Stimulated activated CD8-positive, alpha-beta memory T cell treated with anti-CD3 and anti-CD28 coated beads, Interleukin-2, amount 100 ng/mL, for 1 hour (primary cell): ENCODE measurements at places on chromosomes 13 and 19.

DNA sequence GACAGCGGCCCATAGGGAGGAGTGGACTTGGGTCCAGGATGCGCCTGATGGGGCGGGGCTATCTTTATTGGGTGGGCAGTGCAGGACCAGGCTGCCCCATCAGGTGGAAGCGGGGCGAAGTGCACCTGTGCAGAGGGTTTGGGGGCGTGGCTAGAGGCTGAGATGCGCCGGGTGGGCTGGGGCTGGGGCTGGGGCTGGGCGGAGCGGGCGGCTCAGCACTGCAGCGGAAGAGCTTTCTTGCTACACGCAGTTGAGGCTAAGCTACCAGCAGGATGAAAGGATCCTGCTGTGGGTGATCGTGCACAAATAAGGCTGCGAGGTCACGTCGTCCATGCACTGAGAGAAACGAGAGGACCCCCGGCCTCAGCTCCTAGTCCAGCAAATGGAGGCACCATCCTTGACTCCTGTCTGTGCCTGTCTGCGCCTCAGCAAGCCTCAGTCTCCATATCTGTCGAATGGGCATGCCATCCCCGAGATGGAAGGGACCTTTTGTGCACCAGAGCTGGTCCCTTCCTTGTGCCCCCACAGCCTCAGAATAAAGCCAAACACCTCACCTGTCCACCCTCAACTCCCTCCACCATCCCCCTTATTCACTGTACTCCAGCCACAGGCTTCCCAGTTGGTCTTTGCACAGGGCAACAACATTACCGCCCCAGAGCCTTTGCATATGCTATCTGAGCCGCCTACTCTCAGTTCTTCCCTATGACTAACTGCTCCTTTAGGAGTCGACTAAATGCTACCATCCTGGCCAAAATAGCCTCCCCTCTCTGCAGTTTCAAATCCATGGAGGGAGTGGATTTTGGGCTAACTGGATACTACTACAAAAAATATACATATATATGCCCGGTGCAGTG is 21.0 kb upstream of the HOMER3 start:
- DNase-seq = no peak

DNA sequence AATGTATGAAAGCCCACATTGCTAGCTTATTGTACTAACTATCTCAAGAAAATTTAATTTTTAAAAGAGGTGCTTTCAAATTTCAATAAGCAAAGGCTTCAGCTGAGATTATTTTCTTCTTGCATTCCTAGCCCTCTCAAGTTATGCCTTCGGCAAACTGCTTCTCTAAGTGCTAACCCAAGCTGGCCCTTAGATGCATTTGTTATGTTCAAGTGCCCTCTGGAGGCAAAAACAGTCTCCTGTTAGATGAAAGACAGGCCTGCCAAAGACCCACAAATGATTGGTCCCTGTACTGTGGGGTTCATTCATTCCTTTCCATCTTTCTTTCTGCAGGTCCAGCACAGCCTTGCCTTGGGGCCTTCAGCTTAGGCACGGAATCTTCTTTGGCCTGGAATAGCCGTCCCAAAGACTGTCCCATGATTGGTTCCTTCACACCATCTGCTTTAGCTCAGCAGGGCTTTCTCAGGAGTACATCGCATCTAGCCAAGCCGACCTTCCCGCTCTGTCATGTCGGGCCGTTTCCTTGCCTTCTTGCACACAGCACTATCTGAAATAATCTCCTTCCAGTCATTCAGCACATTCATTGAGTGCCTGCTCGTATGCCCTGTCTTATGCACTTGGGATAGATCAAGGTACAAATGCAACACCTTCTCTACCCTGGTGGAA is 26.4 kb upstream of the TPTE2 start:
- DNase-seq = no peak

DNA sequence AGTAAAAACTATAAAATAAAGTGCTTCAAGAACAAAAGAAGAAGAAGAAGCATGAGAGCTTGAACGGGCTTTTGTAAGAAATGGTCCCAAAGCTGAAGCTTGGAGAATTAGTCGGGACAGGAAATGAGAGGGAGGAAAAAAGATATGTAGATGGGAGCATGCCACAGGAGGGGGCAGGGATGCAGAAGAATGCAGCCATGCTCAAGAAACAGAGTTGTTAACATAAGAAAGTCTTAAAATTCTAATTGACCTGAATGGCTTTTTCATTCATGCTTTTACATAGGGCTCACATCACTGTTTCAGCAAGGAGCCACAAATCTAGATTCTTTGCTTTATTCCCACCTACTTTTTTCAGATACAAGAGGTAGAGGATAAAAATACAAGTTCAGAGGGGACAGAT is 27.7 kb upstream of the NBEA start:
- DNase-seq = no peak

DNA sequence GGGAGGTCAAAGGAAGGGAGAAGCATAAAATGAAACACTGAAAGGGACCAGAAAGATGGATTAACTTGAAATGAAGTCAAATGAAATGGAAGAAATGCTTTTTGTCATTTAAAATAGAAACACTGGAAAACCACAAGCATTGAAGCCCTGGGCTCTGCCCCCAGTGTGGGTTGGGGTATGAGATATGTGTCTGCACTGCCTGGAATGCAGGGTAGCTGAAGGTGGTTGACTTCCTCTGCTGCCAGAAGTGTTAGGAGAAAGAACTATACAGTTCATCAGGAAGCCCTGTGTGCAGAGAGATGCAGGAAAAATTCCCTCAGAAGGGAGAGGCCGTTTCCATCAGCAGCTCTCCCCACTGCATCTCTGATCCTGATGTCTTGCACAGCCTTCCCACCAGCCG is 69.2 kb downstream of the DHRS12 start:
- DNase-seq = no peak

- no peak for DNase-seq
Observed at GRCh38 chr19:16142032-16142580, 1.4 kb upstream of the HSH2D start.

- no peak for DNase-seq
Observed at GRCh38 chr19:14476673-14477401, 1.7 kb upstream of the PTGER1 start.

- no peak for DNase-seq
Observed at GRCh38 chr19:46035986-46036743, 4.6 kb downstream of the IGFL4 start.

- DNase-seq = no peak
Observed at GRCh38 chr19:49165865-49166301, 8.3 kb downstream of the TRPM4 start.

DNA sequence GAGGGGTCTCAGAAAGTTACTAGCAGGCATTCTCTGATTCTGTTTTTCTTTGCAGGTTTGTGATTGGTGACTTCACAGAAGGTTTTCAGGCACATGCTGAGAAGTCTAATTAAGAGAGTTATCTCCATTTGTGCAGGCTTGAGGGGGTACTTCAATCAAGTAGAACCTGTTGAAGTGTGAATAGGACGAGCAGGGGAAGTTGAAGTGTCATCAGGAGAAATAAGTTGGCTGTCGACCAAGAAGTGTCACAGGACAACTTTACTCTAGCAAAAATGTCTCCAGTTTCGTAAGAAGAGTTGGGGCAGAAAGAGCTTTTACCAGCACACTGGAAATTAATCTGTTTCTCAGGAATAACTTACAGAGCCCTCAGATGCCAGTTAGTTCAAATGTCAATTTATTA is 576.5 kb upstream of the SLITRK5 start:
- DNase-seq = no peak

GRCh38 chr19:4456476-4456842 is 1.1 kb downstream of the UBXN6 start:
- no peak for DNase-seq

- no peak for DNase-seq
Observed at GRCh38 chr19:17488593-17489391, 18.5 kb downstream of the SLC27A1 start.

GRCh38 chr13:23730251-23730650 is 158.9 kb downstream of the MIPEP start:
- DNase-seq = no peak

GRCh38 chr13:35208587-35208986 is 266.5 kb downstream of the NBEA start:
- DNase-seq = no peak
